Stimulated activated CD8-positive, alpha-beta memory T cell treated with anti-CD3 and anti-CD28 coated beads, Interleukin-4, amount 100 ng/mL, for 1 hour (primary cell): ENCODE measurements at places on chromosomes 7 and 10.

DNA sequence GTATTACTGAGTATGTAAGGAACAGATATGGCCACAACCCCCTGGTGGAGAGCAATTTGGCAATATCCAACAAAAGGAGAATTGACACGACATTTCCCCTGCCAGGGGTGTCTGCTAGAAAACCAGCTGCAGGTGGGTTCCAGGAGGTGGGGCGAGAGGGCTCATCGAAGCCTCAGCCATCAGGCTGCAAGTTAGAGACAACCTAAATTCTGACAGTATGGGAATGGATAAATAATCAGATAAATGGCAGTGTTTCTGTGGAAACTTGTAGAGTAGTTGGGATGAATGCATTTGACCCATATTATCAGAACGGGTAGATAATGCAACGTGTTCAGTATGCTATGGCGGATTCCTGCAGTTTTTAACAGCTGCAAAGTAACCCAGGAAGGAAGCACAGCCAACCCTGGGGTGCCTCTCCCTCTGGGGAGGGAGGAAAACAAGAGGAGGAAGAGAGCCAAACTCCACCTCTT, 3.5 kb downstream of the TMEM273 start:
- DNase-seq: no peak

DNA sequence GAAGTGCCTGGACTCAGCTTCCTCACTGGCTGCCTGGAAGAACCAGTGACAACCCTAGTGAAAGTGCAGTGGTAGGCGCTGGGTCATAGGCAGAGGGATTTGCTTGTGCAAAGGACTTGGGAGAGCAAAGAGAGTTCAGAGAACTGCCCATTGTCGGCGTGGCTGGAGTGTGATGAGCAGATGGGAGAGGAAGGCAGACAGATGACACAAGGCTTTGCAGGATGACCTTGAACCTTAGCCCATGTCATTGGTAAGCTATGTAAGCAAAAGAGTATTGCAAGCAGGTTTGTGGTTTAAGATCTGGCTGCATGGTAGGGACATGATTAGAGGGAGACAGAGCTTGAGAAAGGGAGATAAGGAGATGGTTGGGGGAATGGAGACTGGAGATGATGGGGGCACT, 35.3 kb upstream of the NOBOX start:
- no peak for DNase-seq

- no peak for DNase-seq
Observed at GRCh38 chr10:112585960-112586359, 138.9 kb downstream of the VTI1A start.

GRCh38 chr7:47405286-47405904, 176.5 kb downstream of the TNS3 start:
- DNase-seq: no peak

GRCh38 chr10:48770561-48771089, 86.0 kb downstream of the WDFY4 start:
- DNase-seq: no peak

DNA sequence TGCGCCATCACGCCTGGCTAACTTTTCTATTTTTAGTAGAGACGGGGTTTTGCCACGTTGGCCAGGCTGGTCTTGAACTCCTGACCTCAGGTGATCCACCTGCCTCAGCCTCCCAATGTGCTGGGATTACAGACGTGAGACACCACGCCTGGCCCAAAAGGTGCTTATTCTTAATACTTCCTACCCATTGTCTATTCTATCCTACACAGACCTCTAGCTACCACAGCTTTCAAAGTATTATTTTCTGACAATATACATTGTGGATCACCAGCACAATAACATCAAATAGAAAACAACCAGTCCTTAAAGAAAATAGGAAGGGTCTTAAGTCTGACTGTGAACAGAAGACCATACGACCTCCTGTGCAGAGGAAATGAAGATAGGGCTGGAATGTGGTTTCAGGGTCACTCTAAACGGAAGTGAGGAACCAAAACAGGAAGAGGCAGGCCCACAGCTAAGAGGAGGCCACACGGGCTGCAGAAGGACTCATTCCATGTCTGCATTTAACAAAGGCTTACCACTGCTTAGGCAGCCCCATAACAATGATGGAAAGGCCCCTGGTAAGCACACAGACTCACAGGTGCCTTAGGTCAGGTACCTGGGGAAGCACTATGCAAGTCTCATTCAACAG, 115.2 kb downstream of the ZFAND4 start:
- DNase-seq: no peak

DNA sequence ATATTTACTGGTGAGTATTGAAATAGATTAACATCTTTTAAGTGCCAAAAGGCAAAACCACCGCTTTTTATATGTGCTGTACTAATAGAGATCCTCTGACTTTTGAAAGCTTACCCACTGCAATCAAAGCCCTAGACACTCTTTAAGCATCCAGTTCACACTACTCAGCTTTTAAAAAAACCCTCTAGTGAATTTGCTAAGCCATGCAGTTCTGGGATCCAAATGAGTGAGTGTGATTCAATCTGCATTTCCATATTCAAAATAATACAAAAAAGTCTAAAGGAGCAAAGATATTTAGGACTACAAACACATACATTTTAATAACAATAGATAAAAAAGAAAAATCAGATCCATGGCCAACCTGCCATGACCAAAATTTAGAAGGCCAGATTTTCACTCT, 288.2 kb downstream of the MAGI2 start:
- DNase-seq: no peak

GRCh38 chr10:605632-606325, 83.7 kb downstream of the DIP2C start:
- no peak for DNase-seq

DNA sequence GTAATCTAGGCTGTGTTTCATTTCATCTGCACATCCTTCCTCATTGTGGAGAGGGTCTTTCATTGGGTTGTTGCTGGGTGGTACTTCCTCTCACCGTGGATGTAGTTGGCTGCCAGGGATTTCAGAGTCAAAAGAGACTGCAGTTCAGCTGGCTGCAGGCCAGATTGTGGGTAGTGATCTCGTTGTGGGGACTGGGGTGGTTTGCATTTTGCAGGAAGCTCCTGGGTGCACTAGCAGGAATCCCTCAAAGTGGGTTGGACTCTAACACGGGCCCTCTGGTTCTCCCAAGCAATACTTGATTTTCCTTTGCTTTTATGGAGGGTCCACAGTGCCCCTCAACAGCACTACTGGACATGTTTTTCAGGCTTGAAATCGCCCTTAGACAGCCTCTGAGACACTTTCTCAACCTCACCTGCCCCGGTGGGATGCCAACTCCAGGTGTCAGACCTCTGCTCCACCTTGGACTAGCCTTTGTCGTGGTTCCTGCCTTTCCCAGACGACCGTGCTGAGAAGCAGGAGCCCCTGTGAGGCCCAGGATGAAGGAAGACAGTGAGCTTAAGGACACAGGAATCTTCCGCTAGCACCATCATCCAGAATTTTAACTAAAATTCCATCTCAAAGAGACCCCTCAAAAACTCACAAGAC, 23.9 kb upstream of the ZNF273 start:
- no peak for DNase-seq

GRCh38 chr10:113133497-113134115, 183.6 kb downstream of the TCF7L2 start:
- DNase-seq: no peak

- no peak for DNase-seq
Observed at GRCh38 chr7:103691291-103691690, 245.3 kb upstream of the SLC26A5 start.
